ENCODE measurements at places on chromosomes 5 and 9.

DNA sequence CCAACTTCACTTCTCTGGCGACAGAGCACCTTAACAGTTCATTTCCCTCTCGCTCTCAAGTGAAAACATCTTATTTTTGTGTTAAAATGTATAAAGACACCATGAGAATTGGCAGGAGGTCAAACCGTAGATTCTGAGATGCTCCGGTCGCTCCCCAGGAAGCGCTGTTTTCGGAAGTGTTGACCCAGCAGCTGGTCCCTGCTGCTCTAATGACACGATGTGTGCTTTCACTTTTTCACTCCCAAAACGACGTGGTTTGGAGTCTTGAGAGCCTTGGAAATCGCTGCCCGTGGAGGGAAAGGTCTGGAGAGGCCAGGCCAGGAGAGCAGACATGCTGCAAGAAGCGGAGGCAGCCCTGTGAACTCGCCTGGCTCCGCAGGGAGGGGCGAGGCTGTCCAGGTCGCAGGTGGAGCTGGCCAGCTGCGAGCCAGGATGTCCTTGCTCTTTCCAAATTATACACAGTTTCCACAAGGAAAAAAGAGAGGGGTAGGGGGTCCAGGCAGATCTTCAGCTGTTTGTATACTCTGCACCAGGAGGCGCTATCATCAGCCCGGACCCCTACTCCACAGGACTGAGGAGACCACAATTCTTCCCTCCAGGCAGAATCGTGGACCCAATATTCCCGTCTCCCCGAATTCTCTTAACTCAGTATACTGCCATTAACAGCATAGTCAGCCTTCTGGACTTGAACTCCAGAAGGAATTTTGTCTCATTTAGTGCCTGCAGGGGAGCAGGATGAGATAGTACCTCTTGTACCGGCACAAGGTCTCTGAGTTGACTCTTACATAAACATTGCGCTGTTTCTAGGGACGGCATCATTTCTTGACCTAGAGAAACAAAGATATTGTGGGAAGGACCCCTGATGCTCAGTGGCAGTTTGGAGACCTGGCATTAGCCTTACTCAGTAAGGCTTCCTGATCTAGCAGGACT, 248.6 kb upstream of the ANKRD55 start:
- no peak for DNase-seq

DNA sequence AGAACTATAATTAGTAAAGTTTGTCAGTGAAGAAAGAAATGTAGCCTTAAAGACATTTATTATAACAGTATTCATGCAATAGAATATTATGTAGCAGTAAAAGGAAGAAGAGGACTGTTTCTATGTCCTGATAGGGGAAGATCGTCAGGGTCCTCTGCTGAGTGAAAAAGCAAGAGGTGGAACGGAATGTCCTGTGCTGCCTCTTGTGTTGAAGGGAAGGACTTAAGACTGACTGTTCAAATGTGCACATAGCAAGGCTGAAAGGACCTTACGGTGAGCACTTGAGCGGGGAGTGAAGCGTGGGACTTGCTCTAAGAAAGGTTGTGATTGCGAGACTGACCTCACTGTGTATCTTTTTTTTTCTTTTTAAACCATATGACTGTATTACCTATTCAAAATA, 63.2 kb downstream of the SNX24 start:
- no peak for DNase-seq

DNA sequence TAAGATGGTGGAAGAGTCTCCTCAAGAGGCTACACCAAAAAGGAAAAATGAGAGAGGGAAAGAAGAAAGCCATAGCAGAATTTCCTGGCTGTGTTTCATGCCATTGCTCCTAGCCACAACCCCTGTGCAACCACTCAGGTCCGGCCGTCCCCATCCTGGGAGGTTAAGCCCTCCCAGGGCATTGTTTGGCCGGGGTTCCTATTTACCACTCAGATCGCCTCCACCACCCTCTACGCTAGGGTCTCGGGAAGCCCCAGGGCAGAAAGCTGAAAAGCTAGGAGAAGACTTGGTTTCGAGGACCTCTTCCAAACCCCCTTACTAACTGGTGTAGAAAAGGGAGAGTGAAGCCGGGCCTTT, 715 bp downstream of the RC3H2 start:
- no peak for DNase-seq

DNA sequence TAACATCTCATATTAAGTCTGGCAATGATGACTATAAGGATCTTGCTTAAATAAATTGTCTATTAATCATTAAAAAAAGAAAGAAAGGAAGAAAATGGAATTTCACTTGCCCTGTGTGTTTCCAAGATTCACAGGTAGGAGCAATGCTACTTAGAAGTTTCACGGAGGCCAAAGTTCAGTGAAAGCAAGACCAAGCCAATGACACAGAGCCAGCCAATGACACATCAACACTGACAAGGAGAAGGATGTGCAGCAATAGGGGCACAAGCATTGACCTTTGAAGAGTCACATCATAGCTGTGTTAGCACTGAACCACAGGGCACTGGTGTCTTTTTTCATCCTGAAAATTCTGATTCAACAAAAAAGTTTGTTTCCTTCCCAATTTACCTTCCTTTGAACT, 364.3 kb downstream of the PDE4D start:
- DNase-seq = no peak

GRCh38 chr5:34467436-34467835, 188.7 kb upstream of the RAI14 start:
- DNase-seq = no peak

DNA sequence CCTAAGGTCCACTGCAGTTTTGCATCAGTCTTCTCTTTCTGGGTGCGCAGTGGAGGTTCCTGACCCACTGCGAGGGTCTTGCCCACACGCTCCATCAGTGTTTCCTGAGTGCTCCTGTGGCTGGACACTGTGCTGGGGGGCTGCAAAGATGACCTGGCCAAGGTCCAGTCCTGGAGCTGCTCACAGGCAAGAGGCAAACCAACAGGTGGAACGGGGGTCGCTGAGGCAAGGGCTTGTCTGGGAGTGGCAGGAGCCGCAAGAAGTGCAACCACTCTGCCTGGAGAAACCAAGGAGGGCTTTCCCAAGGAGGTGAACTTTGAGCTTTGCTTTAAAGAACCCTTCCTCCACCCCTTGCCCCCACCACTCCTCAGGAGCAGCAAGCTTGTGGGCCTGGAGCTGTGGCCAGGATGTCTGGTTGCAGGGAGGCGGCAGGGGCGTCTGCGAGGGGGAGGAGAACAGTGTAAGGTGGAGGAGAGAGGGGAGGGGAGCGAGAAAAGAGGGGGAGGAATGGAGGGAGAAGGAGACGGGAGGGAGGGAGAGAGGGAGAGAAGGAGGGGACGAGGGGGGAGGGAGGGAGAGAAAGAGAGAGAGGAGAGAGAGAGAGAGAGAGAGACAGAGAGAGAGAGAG, 444 bp upstream of the CPLX2 start:
- no peak for DNase-seq

DNA sequence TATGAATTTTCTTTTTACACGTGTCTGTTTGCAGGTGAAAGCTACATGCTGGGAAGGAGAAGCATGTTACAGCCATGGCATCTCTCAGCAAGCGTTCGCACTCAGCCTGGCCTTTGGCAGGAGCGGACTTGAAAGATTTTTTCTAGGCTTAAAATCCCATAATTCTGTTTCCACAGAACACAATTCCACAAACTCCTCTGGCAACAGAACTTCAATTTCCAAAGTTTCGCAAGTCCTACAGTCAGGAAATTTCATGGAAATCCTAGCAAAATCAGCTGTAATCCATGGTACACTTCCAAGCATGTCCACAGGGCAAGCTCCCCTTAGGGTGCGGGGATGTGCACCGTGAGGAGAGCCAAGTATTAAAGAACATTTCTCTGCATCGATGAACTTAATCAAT, 35.9 kb downstream of the SUB1 start:
- DNase-seq = no peak

GRCh38 chr9:82208741-82209450, 220.3 kb downstream of the SPATA31D1 start:
- DNase-seq = no peak

- DNase-seq = no peak
Observed at GRCh38 chr9:88173378-88173999, 35.2 kb upstream of the SPATA31C2 start.

All from chondrocyte (in vitro differentiated cells).